NCI-H187 treated with DMSO at 0.1 percent for 48 hours (cell line): ENCODE measurements at places on chromosomes 6 and 20.

- no peak for DNase-seq
These were observed 39.8 kb upstream of the ARHGAP18 start for GRCh38 chr6:129749749-129750120.

- DNase-seq = no peak
These were observed 48.1 kb downstream of the MCUR1 start for GRCh38 chr6:13766201-13766634.

- no peak for DNase-seq
These were observed 2.0 kb upstream of the SMOC2 start for GRCh38 chr6:168438783-168439520.

DNA sequence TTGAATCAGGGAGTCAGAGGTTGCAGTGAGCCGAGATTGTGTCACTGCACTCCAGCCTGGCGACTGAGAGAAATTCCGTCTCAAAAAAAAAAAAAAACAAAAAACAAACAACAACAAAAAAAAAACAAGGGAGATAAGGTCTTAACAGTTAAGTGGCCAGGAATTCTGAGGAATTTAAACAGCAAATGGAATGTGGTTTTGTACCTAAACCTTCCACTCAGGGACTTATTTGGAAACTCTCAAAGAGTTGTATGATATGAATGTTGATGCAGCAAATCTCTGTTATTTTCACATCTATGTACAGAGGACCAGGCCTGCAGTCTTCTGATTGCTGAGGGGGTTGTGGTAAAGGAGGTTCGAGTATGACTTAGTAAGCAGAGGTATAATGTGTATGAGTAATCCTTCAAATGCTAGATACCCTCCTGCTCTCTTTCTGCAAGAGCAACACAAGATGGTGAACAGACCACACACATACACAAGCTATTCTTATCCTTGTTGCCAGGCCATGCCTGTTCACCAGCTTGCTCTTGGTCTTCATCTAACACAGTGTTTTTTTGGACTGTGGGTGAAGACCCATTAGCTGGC is 174.9 kb upstream of the SCGN start:
- DNase-seq = no peak

DNA sequence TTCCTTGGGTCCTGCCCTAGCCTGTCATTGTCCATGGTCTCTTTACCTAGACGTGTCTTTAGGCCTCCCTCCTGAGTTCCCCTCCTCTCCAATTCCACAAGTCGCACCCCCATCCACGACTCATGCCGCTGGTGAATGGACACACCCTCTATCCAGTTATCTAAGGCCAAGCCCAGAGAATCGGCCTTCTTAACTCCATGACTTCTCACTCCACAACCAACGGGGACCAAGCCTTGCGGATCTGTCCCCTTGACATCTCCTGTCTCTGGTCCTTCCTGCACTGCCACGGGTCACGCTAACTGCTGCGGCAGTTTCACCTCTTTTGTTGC is 7.0 kb upstream of the RREB1 start:
- no peak for DNase-seq

DNA sequence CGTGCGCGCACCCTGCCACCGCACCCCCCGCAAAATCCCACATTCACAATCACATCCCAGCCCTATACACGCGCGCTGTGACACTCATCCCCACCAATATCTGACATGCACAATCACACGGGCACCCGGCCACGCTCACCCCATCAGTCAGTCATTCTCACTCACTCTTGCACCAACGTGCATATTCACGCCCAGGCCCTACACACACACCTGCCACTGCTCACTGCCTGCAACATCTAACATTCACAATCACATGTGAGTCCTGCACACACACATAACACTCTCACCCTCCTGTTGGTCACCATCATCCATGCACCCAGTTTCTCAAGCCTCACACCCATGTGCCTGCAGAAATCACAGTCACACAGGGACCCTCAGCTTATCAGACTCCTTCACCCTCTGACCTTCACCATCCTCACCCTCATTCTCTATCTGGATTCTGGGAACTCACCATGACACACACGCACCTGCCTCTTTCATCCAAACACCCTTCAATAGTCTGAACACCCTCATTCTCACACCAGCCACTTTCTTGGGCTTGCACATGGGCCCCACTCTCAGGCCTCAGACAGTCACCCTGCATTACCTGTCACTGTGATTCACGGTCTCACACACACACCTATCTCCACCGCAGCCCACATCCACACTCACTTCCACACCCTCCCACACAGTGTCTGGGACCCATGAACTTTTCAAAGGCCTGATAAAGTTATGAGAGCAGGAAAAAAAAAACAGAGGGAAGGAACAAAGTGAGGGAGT is 748 bp upstream of the ATP9A start:
- DNase-seq = no peak

GRCh38 chr6:11770546-11771466 is 7.8 kb downstream of the ADTRP start:
- no peak for DNase-seq

DNA sequence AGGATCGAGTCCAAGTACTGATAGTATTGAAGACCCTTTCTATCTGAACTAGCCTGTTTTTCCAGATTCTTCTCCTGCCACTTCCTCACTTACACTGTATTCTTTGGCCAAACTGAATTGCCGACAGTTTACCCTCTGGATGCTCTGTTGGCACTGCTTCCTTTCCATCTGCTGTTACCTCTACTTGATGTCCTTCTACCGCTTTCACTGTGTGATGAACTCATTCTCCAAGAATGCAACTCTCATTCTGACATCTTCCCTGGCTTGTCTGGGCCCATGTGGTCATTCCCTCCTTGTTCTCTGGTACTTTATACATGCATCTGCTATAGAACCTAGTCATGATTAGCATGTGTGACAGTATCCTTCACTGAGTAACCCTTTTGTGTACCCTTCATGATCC is 16.3 kb downstream of the RPRD1B start:
- DNase-seq = no peak

DNA sequence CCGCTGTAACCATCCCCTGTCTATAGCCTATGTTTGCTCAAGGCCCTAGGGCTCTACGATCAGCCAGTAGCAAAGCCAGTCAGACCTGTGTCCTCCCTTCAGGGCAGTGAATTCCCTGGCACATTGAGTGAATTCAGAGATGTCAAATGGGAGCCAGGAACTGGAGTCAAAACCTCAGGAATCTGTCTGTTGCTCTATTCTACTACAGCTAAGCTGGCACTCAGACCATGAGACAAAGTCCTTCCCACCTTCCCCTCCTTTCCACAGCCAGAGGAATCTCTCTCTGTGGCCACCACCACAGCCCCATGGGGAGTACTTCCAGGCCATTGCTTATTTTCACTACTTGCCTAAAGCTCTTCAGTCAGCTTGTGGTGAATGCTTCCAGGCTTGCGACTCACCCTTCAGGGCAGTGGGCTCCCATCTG is 82.0 kb downstream of the PKIB start:
- no peak for DNase-seq

- DNase-seq = no peak
These were observed 184.3 kb downstream of the ZNF217 start for GRCh38 chr20:53409447-53409717.

DNA sequence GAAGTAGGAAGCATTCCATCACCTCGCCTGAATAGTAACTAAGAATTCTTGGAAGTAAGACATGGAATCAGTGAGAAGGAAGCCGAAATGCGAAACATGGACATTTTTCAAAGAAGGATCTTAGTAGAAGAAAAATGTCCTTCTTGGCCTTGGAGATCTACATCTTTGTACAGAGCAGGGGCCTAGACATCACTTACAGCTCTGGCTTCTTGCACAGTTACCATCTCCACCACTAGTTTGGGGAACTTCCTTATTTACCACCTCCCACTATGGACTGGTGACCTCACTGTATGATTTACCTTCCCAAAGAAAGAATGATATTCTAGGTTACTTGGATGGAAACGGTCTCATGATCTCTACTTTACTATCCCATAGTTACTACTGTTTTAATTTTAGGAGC is 15.7 kb downstream of the CASS4 start:
- DNase-seq = no peak

- DNase-seq = no peak
These were observed 147.6 kb upstream of the TAB2 start for GRCh38 chr6:149169761-149170511.

DNA sequence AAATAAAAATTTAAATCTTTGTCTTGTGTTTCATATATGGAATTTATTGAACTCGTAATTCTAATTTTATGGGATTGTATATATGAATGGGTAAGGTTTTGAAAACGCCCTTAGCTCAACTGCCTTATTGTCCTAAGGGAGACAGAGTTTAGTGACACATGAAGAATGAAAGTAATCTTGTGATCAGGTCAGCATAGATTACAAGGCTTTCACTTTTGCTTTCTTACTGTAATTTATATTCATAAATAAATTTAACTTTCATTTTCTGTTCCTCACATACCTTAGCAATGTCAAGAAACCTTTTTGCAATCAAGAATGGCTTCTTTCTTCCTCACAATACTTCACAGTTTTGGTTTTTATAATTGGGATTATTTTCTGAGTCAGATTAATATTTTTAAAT is 14.4 kb downstream of the KPNA5 start:
- no peak for DNase-seq

- DNase-seq = no peak
These were observed 589.1 kb downstream of the EYS start for GRCh38 chr6:65117817-65118409.

DNA sequence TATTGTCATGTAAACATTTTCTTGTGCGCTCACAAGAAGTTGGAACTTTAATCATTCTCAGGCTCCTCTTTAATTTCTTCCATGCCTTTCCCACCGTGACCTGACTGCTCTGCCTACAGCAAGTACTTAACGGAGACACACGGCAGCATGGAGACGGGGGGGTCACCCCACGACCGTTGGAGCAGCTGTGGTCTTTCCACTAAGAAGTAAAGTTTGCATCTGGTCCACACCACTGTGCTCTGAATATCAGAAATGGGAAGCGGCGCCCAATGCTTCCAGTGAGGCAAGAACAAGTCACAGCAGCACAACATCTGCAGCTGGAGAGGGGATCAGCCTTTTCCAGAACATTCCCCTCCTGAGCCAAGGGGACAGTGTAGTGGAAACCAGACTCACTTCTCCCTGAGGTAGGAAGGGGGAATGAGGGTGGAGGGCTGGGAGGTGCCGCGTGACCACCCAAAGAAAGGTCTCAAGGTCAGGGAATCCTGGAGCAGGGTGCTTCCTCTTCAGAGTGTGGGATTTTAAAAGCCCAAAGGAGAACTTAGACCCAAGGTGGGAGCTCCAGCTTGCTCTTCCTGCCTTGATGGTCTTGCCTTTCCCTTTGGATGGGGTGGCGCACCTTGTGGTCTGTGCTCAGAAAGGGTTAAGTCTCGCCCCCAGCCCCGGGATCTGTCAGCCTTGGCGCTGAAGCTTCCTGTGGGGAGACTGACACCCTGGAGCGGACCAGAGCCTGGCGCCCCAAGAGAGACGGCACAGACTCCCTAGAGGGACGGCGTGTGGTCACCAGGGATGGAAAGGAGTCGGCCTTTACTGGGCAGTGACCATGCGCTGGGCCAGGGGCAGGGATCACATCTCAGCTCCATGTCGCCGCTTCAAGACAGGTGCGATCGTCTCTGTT is 25.6 kb upstream of the SMOC2 start:
- DNase-seq = no peak

- no peak for DNase-seq
These were observed 242.2 kb upstream of the RREB1 start for GRCh38 chr6:6865611-6866010.

GRCh38 chr6:2229039-2229438 is 16.4 kb downstream of the GMDS start:
- DNase-seq = no peak

GRCh38 chr20:24789877-24790276 is 159.2 kb upstream of the CST7 start:
- DNase-seq = no peak

- DNase-seq = no peak
These were observed 17.1 kb downstream of the TTK start for GRCh38 chr6:80021591-80021990.

DNA sequence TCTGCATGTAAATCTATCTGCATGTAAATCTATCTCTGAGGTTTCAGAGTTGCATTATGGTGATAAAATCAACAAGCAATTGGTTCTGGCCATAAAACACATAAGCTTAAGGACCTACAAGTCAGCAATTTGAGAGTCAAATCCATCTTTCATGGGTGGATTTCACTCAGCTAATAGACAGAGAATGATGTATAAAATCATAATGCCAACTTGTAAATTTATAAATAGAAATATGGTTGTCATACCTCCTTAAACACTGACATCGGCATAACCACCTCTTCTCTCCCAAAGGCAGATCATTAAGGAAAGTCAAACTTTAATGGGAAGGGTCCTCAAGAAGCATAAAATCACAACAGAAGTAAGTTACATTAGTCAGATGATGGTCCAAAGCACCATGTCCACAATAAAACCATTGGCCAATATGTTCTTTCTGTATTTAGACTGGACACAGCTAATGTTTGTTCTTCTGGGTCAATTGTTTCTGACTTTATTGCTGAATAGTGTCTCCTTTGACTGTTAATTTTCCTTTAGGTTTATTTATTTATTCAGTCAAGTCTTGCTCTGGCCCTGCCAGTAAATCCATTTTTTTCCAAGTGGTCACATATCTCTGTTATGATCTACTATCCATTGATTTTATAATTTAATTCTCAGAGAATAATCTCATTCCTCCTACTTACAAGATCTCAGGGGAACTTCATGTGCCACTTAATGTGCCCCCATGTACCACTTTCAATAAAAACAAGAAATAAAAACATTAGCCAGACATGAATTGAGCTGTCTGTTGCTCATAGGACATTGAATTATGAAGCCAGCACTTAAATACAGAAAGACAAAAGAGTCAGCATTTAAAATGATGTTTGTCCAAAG is 382.9 kb upstream of the IRAK1BP1 start:
- DNase-seq = no peak

DNA sequence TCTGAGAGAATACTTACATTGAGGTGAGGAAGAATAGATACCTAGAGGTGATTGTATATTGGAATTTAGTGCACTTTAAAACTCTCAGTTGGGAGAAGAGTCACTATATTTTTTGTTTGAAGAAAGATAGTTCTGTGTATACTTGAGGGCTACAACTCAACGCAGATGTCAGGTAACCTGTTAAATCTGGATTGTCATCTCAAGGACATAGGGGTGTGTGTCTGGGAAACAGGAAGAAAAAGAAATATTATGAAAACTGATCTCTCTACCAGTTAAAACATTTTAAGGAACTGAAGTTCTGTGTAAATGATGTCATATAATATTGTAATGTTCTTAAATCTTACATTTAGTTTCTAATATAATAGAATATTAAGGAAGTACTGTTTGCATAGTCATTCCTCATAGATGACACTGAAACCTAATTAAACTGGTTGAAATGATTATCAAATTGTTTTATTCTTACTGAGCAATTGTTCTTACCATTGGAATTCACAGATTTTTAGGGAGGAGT is 86.2 kb downstream of the SMAP1 start:
- no peak for DNase-seq

GRCh38 chr6:132764370-132764769 is 6.7 kb upstream of the VNN2 start:
- DNase-seq = no peak

GRCh38 chr6:38432079-38432478 is 207.7 kb downstream of the BTBD9 start:
- DNase-seq = no peak
